ENCODE measurements at places on chromosomes 1 and 21.

DNA sequence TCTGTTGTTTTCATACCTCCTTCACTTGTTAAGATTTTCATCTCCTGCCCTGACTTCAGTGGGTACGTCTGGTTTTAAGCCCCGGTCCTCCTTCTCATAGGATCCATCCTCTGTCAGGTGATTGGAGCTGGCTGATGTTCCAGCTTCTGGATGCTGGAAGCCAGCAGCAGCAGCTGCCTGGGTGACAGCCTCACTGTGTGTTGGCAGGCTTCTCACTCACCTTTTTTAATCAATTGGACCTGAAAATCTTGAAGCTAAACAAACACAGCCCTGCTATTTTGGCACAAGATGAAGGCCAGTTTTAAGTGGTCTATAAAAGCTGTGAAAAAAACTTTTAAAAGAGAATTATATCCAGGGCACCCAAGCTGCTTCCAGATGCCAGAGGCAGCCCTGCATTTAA lies 181.0 kb downstream of the DISC1 start:
- DNase-seq, result no peak

- no peak for DNase-seq
Observed at GRCh38 chr1:181718034-181718433, 234.7 kb downstream of the CACNA1E start.

GRCh38 chr1:55717111-55717510 lies 501.9 kb upstream of the USP24 start:
- no peak for DNase-seq

DNA sequence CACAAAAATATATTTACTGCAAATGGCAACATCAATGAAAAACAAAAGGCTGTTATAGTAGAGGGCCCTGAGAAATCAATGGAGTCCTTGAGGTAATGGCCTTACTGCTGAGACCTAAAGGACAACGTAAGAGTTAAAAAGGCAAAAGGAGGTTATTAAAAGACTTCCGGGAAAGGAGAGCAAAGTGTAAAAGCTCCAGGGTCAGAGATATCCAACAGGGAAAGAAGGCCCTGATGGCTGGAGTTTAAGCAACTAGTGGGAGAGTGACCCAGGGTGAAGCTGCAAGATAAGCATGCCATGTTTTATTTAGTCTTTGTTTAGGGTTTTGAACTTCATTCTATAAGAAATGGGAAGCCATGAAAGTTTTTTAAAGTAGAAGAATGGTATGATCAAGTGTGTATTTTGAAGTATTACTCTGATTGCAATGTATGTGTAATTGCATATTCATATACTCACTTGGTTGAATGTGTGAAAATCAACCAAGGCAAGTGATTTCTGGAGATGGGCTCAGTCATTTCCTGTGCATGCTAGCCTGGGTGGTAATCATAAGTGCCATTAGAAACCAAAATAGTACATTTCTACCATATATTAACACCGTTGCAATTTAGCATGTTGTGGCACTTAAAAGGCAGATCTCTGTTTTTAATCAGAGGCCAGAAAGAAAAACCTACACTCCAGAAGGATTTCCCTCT lies 5.3 kb upstream of the DPYD start:
- DNase-seq, result no peak

- no peak for DNase-seq
Observed at GRCh38 chr1:55938376-55938850, 641.0 kb downstream of the PLPP3 start.

- no peak for DNase-seq
Observed at GRCh38 chr1:11138952-11139351, 39.3 kb upstream of the EXOSC10 start.

DNA sequence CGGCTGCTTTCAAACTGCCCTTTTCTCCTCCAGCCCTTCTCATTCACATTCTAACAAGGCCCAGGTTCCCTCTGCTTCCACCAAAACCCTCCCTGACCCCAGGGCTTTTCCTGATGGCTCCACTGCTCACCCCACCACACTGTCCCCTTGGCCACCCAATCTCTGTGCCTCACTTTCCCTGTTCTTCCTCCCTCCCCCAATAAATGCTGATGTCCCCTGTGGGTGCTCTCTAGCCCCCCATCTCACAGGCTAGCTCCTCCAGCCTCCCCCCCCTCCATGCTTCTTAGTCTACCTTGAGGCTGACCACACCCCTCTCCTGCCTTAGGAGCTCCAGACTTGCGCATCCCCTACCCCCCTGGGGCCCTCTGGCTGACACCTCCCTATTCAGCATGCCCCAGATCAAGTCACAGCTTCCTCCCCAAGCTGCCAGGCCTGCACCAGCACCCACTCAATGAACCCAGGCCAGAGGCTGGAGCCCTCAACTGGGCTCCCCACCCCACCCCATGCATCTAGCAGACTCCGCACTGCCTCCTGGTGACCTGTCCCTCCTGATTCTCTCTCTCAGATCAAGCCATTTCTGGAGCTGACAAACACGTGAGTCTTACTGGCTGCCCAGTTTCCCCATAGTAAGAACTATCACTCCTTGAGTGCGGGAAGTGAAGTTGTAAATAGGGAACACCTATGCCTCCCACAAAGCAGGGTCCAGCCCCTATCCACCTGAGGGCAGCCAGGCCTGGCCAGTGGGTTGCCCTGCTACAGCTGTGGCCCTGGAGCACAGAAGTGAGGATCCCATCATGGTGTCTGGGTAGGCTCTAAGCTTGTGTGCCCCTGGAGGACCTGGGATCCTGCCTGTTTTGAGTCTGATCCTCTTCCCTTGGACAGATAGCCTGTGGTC lies 117.9 kb downstream of the DMRTB1 start:
- no peak for DNase-seq

DNA sequence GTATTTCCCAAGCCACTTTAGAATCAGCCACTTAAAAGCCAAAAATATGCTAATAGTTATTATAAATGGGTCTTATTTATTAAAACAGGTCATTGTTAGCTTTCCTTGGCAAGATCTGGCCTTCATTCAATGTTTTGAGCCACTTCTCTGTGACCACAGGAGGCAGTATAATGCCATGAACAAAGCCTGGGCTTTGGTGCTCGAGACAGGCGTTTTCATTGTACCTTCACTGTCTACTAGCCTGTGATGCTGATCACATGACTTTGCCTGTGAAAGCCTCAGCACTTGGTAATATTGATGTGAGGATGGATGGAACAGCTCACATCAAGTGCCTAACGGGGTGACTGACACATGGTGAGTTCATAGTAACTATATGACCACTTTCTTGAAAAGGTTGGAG lies 217.0 kb downstream of the RWDD3 start:
- DNase-seq, result peak; percentile 18

DNA sequence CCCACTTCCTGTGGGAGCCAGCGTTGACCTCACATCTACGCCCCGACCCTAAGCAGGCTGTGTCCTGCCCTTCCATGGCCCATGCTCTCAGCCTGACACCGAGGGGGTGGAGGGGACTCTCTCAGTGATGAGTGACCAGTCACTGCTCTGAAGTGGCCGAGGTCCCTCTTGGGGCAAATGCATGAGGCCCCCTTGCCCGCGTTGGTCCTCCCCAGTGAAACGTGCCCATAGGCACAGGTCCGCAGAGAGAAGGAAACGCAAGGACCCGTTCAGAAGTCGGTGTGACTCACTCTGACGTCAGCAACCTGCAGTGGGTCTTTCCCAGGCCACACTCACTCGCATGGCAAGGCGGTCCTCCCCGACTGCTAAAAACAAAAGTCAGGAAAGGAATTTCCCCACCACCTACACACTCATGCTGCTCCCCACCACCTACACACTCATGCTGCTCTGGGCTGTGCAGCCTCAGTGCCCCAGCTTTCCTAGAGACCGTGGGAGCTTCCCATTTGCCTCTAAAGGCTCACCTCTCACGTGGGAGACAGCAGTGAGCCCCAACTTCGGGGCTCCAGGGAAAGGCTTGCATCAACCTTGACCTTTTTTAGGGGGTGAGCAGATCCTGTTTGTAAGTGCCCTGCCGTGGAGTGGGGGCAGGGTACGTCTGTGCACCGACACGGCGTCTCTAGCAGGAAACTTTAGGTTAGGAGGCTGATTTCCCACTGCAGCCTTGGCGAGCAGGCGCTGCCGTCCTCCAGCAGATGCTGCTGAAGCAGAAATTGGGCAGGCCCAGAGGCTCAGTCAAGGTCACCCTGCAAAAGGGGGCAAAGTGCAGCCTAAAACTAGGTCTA lies 11.4 kb downstream of the UBASH3A start:
- no peak for DNase-seq

DNA sequence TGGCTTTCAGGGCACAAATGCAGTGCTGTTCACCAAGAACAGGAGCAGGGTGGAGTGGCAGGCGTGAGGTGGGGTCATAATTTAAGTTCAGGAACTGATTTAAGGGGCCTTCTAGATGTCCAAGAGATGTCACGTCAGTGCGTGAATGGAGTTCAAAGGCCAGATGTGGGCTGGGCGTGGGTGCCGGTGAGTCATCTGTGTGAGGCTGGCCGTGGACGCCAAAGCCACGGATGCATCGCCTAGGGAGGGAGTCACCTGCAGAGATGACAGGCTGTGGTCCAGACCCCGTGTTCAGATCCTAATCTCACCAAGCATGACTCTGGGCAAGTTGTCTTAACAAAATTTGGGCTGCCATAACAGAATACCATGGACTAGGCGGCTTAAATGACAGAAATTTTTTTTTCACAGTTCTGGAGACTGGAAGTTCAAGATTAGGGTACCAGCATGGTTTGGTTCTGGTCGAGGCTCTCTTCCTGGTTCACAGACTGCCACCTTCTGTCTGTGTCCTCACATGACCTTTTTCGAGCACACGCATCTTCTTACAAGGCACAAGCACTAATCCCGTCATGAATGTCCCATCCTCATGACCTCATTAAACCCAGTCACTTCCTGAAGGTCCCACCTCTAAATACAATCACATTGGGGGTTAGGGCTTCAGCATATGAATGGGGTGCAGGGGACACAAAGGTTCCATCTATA lies 109.6 kb downstream of the PRDM2 start:
- DNase-seq, result no peak

DNA sequence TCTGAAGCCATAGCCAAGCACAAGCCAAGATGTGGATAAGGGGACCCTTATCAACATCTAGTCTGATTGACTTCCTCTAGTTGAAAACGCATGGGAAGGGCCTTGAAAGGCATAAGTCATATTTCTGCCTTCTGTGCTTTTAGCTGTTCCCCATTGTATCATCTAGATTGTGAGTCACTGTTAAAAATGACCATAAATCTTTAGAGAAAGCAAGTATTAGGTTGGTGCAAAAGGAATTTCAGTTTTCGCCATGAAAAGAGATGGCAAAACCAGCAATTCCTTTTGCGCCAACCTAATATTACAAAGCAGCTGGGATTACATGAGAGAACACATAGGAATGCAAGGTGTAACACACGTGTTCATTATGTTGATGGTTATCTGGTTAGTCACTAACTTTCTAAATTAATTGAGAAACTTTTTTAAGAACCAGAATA lies 63.6 kb downstream of the CLIC6 start:
- no peak for DNase-seq

GRCh38 chr1:31373056-31373896 lies at the start of gene FABP3:
Gene FABP3, minus strand, starts transcription at chr1:31373076. Its CDS starts 62 bp downstream, at chr1:31373014.
- peak; percentile 79 for DNase-seq

DNA sequence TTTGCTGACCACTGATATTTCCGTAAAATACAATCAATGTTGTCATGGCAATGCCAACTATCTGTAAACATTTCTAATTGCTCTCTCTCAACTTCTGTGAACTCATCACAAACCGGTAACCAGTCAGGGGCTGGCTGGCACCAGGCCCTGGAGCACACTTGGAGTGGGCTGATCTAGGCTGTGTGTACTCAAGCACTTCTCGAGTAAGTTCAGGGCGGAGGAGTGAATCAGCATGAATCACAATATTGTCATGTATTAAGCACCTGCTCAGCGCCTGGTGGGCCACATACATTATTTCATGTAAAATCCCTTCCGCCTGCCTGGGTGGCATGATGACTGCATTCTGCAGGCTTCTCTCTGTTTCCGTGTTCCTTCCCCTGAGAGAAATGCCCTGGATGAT lies 212.4 kb downstream of the FOXD2 start:
- DNase-seq, result no peak

- DNase-seq, result no peak
Observed at GRCh38 chr1:213247038-213247437, 196.0 kb downstream of the RPS6KC1 start.

DNA sequence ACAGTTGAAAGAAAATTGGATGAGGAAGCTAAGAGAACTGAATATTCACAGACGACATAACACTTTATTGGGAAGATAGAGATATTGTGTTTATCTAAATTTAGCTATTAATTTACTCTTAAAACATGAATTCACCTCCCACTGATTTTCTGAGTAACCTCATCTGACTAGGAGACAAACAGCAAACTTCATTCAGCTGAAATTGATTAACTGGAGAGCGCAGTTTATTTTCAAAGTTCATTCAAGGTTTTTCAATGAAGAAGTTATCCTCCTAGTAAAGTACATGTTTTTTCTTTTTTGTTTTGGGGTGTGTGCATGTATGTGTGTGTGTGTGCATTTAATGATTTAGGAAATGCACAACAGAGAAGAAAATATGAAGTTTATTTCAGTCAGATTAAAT lies 215.0 kb downstream of the KCNT2 start:
- no peak for DNase-seq

GRCh38 chr21:35922618-35923017 lies 137.7 kb downstream of the SETD4 start:
- no peak for DNase-seq

DNA sequence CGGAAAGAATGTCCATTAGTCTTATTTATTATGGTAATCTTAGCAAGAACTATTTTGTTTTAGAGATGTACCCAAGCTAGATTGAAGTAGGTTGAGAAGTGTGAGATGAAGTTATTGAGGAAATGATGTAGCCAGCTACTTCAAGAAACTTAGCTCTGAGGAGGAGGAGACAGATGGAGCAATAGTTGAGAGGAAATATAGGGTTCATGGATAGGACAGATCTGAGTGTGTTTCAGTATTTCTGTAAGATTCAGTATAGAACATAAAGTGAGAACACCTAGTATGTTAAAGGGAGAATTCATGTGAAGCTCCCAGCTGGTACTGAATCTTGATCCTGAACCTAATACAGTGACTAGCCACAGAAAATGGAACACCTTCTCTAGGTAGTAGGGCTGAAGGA lies 28.9 kb downstream of the TSNAX start:
- no peak for DNase-seq

- DNase-seq, result peak; percentile 52
Observed at GRCh38 chr1:234212764-234213657, 160.2 kb upstream of the COA6 start.

DNA sequence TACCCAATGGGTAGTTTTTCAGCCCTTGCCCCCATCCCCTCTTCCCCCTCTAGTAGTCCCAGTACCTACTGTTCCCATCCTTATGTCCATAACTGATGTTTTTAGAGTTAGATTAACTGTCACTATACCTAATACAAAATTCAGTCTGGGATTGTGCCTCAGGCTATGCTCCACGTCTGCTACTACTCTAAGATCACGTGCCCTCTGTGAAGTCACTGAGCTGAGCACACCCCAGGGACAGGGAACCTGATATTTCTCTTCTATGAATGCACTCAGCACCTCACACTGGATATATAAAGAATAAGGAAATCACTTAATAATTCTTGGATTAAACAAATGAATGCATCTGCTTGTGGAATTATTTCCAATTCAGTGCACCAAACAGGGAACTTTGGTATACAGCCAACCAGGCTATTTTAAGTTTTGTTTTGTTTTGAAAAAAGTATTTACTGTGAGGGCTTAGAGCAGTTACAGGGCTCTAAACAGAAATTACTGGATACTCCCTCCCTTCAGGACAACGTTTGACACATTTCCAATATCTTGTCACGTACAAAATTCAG lies 307.9 kb downstream of the SMYD3 start:
- no peak for DNase-seq

All from iPS DF 6.9 (cell line).